CD4-positive, alpha-beta memory T cell (primary cell): ENCODE measurements at places on chromosomes 2 and 18.

DNA sequence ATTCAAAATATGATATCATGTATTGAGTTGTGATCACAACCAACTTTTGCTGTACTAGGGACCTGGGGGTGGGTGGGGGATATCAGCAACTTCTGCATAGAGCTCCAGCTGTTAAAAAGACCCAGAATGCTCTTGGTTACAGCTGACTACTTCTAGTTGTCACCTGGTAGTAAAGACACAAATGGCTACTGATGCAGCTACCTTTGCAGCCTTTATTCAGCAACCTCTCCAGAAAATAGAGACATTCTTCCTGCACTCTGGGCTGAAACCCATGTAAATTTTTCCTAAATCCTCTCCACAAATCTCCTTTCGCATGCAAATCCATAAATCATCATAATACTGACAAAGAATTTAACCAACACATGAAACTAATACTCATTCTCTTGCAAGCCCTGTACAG, 238.3 kb downstream of the TCF4 start:
- DNase-seq, result no peak

GRCh38 chr18:919078-919477, 14.4 kb downstream of the ADCYAP1 start:
- no peak for DNase-seq

- DNase-seq, result no peak
Observed at GRCh38 chr2:68317971-68318913, 1.5 kb downstream of the CNRIP1 start.

GRCh38 chr18:55185391-55185790, 226.1 kb upstream of the CCDC68 start:
- DNase-seq, result no peak
